H4 (cell line): ENCODE measurements at places on chromosomes 2 and 18.

DNA sequence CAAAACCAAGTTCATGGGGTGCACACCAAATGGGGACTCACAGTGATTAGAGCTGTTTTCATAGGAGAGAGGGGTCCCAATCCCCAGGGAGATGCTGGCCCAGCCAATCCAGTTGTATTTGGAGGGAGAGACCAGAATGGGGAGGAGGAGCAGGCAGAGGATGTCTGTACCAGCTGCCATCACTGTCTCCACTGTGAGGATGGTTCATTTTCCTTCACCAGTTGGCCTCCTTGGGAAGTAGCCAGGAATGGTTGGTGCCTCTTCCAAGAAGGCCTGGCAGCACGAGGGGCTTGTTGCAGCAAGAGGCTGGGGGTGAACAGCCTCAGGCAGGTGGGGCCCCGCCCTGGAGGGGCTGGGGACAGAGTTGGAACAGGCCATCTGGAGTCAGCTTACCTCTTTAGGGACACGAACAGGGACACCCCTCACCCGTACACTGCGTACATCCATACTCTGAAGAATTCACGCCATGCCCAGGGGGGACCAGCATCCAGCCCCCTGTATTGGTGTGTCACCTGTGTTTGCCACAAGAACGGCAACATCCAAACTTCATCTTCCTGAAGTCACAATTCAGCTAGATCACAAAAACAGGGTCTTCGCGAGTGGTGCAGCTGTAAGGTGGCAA is 161.7 kb upstream of the ZNF236 start:
- no peak for DNase-seq

DNA sequence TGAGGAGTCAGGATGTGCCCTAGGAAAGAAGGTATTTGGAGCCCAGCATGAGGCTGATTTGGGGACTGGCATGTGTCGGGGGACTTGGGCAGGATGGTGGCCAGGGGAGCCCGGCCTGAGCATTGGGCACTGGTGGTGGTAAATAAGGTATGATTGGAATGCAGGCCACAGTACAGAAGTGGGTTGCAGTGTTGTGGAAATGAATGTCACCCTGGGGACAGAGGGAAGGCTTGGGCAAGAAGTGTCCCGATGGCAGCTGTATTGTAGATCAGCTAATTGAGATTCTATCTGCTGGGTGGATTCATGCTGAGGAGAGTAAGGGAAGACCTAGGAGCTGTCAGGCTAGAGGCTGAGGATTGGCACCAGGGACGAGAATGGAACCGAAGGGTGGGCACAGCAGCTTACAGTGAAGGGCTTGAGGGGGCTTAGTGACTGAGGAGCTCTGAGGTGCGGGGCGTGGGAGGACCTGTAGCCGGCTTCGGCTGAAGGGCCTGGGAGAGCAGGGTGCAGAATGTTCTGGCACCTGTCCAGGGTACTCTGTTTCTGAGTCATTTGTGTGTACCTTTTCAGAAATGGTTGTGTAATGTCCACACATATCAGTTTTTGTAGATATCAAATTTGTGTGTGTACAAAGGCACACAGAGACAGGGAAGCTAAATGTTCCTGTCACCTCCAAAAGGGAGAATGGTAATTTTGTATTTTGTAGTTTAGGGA is 170.2 kb downstream of the PRKCE start:
- DNase-seq = peak; percentile 55

- no peak for DNase-seq
Measured at GRCh38 chr2:71513096-71513495, 59.7 kb downstream of the DYSF start.

DNA sequence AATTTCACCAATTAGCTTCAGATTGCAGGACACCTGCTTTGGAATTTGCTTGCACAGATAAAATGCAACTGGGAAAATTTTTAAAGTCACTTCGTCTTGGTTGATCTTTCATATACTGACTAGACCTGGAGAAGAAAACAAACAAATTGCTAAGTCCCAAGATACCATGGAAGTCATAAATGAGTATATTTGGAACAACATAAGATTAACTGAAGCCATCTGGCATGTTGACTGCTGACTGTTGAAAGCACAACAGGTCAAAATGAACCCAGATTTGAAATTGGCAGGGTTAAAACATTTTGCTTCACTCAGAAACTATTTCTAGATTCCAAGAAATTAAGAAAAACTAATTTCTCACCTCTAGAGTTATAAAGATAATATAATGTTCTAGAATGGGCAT is 470.7 kb downstream of the LPIN1 start:
- DNase-seq = no peak

DNA sequence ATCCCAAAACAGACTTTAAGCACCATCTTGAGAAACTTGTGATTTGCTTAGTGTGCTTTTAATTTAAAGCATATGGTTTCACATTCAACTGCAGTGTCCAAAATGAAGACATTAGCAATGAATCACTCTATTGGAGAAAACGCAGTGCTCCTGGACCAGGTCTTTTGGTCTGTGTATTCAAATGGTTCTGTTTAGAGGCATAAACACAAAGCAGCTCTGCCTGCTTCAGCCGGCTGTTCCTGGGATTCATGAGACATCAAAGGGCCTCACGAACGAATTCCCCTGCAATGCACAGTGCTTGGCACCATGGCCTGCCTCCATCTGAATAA is 117.1 kb upstream of the SP5 start:
- DNase-seq = no peak

DNA sequence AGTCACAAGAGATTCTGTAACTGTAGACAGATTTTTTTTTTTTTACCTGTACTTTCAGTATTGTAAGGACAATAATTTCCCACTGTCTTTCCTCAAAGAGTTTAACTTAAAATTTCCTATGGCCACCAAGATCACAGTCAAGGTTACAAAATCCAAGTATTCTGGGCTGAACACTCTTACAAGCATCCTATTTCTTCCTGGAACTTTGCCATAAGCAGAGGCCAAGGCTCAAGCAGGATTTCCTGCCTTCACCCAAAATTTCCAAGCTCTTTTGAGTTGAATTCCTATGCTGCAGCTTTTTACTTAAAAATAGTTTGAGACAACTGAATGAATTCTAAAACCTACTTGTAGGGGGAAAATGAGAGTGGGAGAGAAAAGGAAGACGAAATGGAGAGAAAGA is 299.4 kb downstream of the ZNF516 start:
- no peak for DNase-seq

GRCh38 chr2:98515250-98515991 is 70.8 kb downstream of the INPP4A start:
- peak; percentile 37 for DNase-seq
